ENCODE measurements at places on chromosomes 5 and 9. TPM values are rescaled to one million over a fixed set of nuclear protein-coding genes. Genes with fewer than 3 reads are reported as not detected.
A peak's percentile ranks its signal among the peaks of the same experiment; 100 is the strongest.

DNA sequence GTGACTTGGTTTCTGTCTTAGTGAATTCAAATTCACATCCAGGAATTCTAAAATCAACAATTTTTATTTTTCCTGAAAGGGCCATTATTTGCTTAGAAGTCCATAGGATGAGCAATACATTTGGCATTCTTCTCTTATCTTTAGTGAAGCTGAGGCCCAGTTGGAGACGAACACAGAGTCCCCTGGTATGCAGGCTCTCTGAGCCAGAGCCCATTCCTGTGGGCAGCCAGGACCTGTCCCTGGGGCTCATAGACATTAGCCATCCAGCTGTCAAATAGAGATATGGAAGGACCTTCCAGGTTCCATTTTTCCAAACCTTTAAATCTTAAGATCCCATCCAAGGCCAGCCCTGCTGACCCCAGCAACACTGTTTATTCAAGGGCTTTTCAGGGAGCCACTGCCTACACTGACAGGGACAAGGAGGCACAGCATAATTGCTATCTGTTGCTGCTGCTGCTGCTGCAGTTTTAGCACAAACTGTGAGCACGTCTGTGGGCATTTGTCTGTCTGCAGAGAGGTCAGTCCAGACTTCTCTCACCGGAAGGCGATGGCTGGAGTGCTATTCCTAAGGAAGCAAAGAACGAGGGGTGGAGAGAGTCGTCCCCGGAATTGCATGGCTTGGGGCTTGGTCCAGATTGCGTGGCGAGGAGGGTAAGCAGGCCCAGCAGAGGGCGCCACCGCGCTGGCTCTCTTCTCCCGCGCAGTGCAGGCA, 639.0 kb downstream of the CCDC171 start:
- peaks cover 4% of the 10 kb centered on the region for H3K36me3 ChIP-seq
- H3K4me3 ChIP-seq: no peak overlapping the region
- no peaks in the 10 kb centered on the region for H3K27me3 ChIP-seq
- H3K4me1 ChIP-seq: no peaks in the 10 kb centered on the region
- DNase-seq: peak; percentile 47

- no peak overlapping the region for H3K27ac ChIP-seq
- H3K4me3 ChIP-seq: no peak overlapping the region
These were observed 123.5 kb downstream of the SCAMP1 start for GRCh38 chr5:78483809-78484521.

DNA sequence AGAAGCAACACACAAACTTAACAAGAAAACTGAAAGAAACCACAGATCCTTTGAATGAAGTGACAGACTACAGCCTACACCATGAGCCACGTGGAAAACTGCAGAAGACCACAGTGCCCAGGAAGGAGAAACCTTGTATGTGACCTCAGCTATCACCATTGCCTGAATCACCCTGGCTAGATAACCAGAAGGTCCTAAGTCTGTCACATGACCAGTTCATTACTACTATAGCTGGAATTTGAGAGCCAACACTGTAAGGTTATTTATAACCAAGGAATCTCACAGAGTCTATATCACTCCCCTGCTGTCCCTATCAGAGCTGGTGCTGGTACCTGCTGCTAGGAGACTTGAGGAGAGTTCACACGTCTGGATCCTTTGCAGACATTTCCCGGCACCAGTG, 90.3 kb upstream of the FBXL17 start:
- no peak overlapping the region for H3K27ac ChIP-seq
- H3K4me3 ChIP-seq: no peak overlapping the region
- H3K36me3 ChIP-seq: no peaks in the 10 kb centered on the region
- H3K27me3 ChIP-seq: peaks cover 16% of the 10 kb centered on the region
- no peaks in the 10 kb centered on the region for H3K4me1 ChIP-seq

DNA sequence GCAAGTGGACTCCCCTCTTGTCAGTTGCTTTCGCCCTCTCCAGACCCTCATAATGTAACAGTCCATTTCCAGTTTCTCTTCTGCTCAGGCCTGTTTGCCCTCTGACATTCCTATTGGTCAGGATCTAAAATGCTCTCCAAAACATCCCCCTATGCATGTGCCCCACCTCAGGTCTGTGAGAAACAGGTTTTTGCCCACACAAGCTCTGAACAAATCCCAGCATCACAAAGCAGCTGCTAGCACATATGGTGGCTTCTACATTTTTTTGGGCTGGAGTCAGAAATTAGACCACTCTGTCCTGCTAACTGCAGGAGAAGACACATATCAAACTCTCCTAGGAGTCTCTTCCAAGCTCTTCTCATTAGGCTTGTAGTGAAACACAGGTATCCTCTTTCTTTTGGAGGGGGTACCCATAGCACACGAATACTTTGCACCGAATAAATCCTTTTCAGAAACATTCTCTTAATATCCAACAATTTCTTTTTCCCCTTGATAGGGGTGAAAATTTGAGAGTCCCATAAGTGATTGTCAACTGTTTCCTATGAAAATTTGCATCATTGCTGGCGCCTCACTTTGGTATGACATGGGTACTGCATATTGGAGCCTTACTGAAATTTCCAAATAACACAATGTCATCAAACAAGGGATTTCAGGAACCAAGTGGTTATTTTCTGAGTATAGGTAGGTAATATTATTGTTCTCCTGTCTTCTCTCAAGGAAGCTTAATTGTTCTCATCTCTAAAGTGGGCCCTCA, 19.3 kb upstream of the HSPA9 start:
- DNase-seq: no peak
- no peak overlapping the region for H3K27ac ChIP-seq
- no peaks in the 10 kb centered on the region for H3K4me1 ChIP-seq
- H3K27me3 ChIP-seq: peaks cover 45% of the 10 kb centered on the region

- H3K27ac ChIP-seq: no peak overlapping the region
- peaks cover 32% of the 10 kb centered on the region for H3K4me1 ChIP-seq
- H3K4me3 ChIP-seq: peak overlapping the region; percentile 85
- no peaks in the 10 kb centered on the region for H3K36me3 ChIP-seq
These were observed 3.2 kb downstream of the PIP5KL1 start for GRCh38 chr9:127927201-127927987.

Gene LCN2
- total RNA-seq: not detected

GRCh38 chr5:77630114-77630680, 8.3 kb downstream of the OTP start:
- peaks cover 37% of the 10 kb centered on the region for H3K4me1 ChIP-seq
- peak; percentile 85 for DNase-seq
- peaks cover 14% of the 10 kb centered on the region for H3K36me3 ChIP-seq
- H3K4me3 ChIP-seq: peak overlapping the region; percentile 92

- no peak overlapping the region for H3K27ac ChIP-seq
- peaks cover 28% of the 10 kb centered on the region for H3K4me1 ChIP-seq
- DNase-seq: no peak
- H3K27me3 ChIP-seq: no peaks in the 10 kb centered on the region
- H3K36me3 ChIP-seq: no peaks in the 10 kb centered on the region
- no peak overlapping the region for H3K4me3 ChIP-seq
These were observed 50.7 kb downstream of the DBH start for GRCh38 chr9:133686642-133687575.

DNA sequence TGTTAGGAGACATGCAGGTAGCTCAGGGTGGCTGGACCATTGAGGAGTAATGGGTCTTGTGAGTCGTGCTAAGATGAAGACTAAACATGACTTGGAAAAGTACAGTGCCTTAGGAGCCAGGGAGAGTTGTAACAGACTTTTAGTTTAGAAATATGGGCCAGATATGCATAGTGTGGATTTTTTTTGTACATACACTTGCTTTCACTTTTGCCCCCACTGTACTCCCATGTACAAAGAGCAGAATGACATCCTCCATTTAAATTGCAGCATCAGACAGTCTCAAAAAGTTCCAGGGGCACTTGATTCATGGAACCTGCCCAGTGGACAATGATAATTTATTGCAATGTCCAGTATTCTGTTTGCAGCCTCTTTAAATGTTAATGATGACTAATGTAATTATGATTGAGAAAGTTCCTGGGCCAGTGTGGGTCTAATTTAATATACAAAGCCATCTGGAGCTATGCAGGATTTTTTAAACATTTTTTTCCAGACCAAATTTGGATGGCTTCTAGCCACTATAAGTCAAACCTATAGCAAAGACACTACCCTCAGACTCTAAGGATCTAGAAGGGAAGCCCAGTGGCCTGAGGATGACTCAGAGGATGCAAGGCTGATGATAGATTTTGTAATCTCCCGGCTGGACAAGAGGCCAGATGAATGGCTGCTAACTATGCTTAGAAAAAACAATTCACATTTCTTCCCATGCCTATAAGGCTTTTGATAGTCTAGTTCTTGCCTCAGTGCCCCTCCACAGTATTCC, 80.1 kb downstream of the TRPC7 start:
- no peak overlapping the region for H3K4me3 ChIP-seq
- H3K4me1 ChIP-seq: no peaks in the 10 kb centered on the region
- H3K27ac ChIP-seq: no peak overlapping the region

DNA sequence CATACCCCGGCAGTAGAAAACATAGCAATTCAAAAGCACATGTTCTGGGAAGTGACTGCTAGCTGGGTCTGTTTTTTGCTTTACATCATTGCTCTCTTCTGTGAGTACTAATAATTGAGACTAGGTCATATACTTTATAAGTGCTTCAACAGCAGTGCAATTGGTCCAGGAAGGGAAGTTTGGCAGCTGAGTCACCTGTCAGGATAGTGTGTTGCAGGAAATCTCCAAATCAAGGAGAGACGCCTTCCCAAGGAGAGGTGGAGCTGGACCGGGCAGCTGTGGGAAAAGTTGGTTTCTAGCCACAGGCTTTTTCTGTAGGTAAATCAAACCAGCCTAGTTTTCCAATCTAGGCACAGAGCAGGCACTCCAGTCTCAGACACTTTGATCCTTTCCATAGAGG, 330.1 kb downstream of the ENC1 start:
- H3K4me1 ChIP-seq: no peaks in the 10 kb centered on the region
- H3K27ac ChIP-seq: no peak overlapping the region
- H3K4me3 ChIP-seq: no peak overlapping the region
- no peak for DNase-seq

DNA sequence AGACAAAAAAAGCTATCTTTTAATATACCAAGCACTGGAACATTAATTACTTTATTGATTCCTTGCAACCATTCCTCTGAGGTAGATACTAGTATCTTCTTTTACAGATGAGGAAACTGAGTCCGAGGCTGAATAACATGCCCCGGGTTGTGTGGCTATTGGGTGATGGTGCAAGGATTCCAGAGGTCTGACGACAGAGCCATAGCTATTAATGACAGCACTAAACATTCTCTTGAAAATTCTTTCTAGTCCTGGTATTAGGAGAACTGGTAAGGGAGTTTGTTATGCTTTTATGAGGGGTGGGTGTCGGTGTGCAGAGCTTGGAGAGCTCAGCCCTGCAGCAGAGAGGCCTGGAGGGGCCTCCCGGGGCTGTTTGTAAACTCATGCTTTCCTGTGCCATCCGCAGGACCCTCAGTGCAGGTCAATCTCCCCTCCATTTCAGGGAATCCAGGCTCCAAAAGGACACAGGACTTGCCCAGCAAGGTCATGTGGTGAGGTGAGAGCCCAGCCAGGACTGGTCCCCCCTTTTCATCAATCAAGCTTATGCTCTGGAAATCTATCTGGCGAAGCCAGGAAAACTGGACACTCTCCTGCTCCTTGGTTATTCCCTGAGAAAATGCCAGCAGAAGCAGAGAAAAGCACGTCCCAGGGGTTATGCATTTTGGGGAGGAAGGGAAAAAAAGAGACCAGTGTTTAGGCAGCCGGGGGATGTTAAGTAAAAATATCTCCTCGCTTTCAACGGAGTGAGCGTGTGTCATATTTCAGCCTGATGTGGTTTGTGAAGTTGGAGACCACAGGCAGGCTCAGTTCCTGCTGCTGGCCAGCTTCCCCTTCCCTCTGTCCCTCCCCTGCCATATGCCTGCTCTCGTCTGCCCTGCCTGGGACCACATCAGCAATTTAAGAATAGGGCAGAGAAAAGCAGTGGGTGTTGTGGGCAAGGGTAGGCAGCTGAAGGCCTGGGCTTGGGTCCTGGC, 3.7 kb downstream of the GSN start:
- H3K27ac ChIP-seq: no peak overlapping the region
- H3K27me3 ChIP-seq: peaks cover 28% of the 10 kb centered on the region
- DNase-seq: no peak

DNA sequence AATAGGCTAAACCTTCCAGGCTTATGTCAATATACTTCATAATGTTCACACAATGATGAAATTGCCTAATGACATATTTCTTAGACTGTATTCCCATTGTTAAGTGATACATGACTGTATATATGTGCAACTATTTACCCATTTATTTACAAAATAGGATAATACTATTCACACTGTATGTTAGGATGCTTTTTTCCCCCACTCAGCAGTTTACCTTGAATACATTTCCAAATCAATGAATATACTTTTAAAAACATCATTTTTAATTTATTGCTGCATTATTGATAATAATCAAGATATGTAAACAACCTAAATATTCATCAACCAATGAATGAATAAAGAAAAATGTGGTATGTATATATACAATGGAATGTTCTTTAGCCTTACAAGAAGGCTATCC, 55.5 kb downstream of the PCSK1 start:
- no peaks in the 10 kb centered on the region for H3K4me1 ChIP-seq
- no peak overlapping the region for H3K4me3 ChIP-seq
- DNase-seq: no peak
- H3K36me3 ChIP-seq: no peaks in the 10 kb centered on the region
- peaks cover 18% of the 10 kb centered on the region for H3K27me3 ChIP-seq

DNA sequence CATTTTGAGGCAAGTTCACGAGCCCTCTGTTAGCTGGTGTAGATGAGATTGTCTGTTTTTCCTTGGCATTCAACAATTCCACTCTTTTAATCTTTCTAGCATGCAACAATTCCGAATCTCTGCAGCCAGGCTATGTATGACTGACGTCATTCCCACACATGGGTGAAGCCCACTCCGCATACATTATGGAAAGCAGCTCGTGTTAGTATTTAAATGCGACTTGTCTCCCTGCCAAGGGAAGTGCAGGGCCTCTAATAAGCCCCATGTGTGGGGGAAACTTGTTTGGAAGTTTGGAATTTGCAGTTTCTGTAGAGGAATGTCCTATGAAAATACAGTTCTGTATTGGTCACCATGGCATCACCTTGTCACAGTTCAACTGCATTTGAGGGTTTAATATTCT, 146.0 kb upstream of the FBXL7 start:
- no peak for DNase-seq
- H3K27me3 ChIP-seq: no peaks in the 10 kb centered on the region
- H3K36me3 ChIP-seq: no peaks in the 10 kb centered on the region
- H3K4me3 ChIP-seq: no peak overlapping the region
- H3K4me1 ChIP-seq: no peaks in the 10 kb centered on the region

Gene PAIP1
- 69.8 TPM for total RNA-seq

DNA sequence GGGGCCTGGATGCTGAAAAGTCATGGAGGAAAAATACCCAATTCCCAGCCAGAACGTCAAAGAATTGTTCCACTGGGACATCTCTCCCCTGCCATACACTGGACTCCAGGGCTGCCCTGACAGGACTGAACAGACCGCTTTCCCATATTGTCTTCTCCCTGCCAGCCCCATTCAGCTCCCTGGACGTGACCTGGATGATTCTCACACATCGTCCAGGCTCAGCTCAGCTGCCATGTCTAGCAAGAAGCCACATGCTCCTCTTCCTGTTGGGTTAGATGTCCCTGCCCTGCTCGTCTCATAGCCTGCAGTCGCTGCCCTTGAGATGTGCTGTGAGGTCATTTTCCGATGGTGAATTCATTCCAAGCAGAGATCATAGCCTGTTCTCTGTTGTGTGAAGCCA, 37.4 kb downstream of the FOXI1 start:
- no peak overlapping the region for H3K27ac ChIP-seq
- no peak overlapping the region for H3K4me3 ChIP-seq
- no peaks in the 10 kb centered on the region for H3K27me3 ChIP-seq
- no peaks in the 10 kb centered on the region for H3K4me1 ChIP-seq
- H3K36me3 ChIP-seq: no peaks in the 10 kb centered on the region

- no peak overlapping the region for H3K4me3 ChIP-seq
- peaks cover 9% of the 10 kb centered on the region for H3K27me3 ChIP-seq
- no peaks in the 10 kb centered on the region for H3K4me1 ChIP-seq
- DNase-seq: no peak
- H3K36me3 ChIP-seq: no peaks in the 10 kb centered on the region
These were observed 22.8 kb downstream of the PCDH1 start for GRCh38 chr5:141855265-141856036.

Data from activated T-cell treated with anti-CD3 and anti-CD28 coated beads, Interleukin-2, amount 50 U/mL, for 72 hours (primary cell).